ENCODE measurements at places on chromosomes 13 and 19.

DNA sequence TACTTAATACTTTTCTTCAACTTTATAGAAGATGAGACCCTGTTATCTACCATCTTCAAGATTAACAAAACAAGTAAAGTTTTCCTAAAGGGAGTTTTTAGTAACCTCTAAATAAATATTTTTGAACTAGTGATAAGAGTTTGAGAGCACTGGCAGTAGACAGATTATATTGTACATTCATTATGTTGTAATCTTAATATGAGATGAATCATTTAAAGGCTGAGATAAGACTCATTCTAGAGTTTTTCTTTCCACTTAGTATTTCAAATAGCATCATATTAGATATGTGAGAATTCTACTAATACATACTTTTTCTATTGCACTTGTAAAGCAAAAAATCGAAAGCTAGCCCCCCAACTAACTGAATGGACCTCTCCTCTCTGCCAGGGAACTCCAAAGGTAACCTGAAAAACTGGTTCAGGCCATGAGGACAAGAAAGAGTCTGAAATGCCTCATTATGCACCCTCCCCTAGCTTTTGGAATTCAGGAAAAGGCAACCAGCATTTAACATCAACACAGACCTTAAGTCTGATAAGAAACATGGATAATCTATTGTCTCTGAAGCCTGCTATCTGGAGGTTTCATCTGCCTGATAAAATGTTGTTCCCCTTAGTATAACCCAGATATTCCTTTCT is 875.4 kb upstream of the SLC10A2 start:
- no peak for DNase-seq

- DNase-seq = no peak
Measured at GRCh38 chr19:35404879-35405622, 34.2 kb downstream of the GPR42 start.

DNA sequence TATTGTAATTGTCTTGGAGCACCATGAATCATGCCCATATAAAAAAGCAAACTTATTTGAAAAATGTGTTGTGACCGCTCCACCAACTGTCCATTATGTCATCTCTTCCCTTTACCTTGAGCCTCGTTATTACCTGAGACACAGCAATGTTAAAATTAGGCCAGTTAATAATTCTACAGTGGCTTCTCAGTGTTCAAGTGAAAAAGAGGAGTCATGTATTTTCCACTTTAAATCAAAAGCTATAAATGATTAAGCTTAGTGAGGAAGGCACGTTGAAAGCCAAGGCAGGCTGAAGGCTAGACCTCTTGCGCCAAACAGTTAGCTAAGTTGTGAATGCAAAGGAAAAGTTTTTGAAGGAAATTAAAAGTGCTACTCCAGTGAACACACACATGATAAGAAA is 210.5 kb downstream of the GPC6 start:
- no peak for DNase-seq

- no peak for DNase-seq
Measured at GRCh38 chr19:16895467-16896145, 6.8 kb downstream of the F2RL3 start.

- no peak for DNase-seq
Measured at GRCh38 chr13:97934590-97934989, 18.9 kb upstream of the IPO5 start.

DNA sequence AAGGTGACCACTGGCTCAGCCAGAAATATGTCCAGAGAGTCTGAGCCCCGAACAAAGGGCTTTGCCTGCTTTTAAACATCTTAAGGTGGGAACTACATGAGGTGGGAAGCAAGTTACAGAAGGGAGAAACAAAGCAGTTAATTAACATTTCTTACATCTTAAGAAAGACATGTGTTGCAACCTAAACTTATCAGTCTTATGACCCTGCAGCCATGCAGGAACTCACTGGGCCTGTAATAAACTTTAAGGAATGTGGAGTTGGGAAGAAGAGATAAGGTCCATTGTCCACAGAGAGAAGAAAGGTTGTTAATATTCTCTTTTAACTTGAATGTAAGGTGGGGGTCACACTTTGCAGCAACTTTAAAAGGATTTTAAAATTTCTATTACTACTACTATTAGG is 46.8 kb upstream of the CYP2A7 start:
- DNase-seq = no peak

DNA sequence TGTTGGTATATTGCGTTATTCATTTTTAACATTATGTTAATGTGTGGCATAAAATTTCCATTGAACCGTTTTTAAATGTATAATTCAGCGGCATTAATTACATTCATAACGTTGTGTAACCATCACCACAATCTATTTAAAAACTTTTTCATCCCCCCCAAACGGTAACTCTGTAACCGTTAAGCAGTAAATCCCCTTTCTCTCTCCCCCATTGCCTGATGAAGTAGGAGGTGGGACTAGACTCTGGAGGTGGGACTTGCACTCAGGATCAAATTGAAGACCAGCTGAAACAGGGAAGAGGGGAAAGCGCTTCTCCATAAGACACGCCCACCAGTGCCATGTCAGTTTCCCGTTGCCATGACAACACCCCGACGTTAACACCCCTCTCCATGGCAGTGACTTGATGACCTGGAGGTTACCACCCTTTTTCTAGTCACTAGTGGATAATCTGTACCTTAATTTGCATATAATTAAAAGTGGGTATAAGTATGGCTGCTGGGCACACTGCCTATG is 16.8 kb downstream of the CLEC11A start:
- no peak for DNase-seq

All from femur (tissue), 1 donor.